Esophagus squamous epithelium (tissue), 5 donors: ENCODE measurements at places on chromosomes 13 and 19.

DNA sequence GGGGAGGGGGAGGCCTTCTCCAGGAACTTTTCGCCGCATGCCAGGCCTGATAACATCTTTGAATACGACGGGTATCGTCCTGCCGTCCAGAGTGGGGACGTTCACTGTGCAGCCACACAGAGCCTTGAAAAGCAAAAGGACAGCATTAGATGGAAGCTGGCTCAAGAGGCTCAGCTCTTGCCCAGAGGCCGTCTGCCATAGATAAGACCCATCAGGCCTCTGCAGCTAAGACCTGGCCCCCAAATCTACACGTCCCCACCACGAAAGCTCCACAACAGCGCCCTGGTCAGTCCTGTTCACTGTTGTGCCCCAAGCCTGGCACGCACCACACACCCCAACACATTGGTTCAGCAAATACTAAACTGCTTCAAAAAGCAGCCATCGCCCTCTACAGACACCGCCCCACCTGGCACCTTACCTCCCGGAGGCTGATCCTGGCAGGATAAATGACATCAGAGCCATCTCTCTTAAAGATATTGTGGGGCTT, 2.1 kb downstream of the DNAJB1 start:
- DNase-seq, result no peak

DNA sequence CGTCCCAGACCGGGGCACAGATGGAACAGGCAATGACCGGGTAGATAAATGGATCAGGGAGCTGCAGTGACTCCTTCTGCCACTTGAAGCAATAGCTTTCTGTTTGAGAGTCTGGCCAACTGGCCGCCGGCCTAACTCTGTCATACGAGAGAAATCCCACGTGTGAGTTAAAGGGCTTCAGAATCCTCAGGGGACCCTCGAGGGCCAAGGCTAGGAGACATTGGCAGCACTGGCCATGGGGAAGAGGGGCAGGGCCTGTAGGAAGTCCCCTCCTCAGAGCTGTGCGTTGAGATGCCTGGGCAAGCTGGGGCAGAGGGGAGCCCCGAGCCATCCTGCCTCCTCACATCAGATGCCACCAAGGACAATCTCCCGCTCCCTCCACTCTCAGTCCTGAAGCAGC, 51.6 kb downstream of the KLF2 start:
- no peak for DNase-seq

DNA sequence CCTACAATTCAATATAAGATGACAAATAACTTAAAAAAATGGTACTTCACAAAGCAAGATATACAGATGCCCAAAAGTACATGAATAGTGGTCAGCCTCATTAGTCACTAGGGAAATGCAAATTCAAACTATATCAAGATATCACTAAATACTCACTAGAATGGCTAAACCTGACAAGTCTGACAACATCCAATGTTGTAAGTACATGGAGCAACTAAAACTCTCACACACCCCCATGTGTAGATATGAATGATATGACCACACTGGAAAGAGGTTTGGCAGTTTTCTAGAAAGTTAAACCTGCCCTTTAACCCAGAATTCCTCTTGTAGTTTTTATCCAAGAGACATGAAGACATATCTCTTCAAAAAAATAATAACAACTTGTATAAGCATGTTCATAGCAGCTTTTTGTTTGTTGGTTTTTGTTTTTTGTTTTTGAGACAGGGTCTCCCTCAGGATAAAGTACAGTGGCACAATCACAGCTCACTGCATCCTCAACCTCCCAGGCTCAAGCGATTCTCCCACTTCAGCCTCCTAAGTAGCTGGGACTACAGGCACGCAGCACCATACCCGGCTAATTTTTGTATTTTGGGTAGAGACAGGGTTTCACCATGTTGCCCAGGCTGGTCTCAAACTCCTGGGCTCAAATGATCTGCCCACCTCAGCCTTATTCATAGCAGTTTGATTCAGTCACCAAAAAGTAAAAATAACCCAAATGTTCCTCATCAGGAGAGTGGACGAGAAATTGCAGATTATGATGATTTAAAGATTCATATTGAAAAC, 55.1 kb downstream of the RFX2 start:
- DNase-seq, result no peak

DNA sequence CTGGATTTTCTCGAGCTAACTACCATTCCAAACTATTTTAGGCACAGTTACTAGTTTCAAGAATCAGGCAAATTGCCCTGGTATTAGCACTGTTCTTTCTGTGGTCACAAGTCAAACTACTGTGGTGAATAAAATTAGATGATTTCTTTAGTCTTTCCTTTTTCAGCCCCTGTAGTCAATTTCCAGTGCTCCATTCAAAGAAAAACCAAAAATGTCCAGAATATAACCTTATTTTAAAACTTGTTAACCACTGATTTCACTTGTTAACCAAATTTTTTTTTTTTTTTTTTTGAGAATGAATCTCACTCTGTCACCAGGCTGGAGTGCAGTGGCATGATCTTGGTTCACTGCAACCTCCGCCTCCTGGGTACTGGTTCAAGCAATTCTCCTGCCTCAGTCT, 50.6 kb upstream of the USPL1 start:
- DNase-seq, result no peak

DNA sequence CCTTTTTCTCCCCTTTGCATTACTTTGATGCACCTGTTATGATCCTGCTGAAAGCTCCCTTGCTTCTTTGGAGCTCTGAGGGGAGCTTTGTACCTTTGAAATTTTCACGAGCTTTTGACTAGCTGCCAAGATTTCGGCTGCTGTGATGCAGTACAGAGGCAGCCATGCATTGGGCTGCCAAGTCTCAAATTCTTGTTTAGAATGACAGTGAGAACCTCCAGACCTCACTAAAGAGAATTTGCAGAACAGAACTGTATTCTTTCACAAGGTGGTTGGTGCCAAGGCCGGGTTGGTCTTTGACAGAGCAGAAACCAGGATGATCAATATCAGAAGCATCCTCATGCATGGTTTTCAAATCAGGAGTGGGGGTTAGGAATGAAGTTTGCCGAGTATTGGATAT, 414.8 kb downstream of the GPC5 start:
- DNase-seq, result no peak

DNA sequence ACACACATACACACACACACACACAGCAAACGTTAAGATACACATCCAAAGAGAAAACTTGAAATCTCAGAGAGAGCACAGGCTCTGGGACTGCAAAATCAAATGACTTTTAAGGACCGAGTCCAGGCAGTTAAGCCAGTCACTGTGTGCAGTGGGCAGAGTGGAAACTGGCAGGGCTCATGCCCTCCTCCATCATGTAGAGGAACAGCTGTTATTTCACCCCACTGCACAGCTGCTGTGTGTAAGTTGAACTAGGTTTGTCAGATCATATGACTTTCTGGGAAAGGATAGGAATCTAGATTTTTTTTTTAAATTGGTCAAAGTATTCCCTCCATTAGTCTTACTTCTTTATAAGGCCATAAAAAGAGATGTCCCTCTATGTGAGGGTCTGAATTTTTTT, 1002.1 kb downstream of the UQCRFS1 start:
- no peak for DNase-seq
